ENCODE measurements at places on chromosomes 13 and 19.

DNA sequence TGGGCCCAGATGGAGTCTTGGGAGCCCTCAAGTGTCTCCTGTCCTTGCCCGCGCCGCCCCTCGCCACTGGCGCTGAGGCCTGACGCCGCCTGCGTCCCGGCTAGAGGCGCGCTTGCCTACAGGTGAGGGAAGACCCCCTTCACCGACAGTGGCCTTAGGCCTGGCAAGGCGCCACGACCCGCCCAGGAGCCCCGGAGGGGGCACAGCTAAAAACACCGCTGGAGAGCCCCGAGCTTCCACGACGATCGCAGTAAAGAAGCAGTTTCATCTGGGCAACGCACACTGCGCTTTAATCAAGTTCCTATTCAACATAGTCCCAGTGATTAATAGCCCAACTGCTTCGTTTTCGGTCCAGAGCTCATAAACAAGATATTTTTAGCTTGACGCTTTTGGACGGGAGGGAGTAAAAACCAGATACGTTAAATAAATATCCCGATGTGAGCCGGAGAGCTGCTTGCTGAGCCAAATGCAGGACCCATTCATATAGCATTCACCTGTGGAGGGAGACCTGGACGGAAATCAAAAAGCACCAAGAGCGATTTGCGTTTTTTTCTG is 1.5 kb upstream of the CEBPA start:
- DNase-seq, result no peak

DNA sequence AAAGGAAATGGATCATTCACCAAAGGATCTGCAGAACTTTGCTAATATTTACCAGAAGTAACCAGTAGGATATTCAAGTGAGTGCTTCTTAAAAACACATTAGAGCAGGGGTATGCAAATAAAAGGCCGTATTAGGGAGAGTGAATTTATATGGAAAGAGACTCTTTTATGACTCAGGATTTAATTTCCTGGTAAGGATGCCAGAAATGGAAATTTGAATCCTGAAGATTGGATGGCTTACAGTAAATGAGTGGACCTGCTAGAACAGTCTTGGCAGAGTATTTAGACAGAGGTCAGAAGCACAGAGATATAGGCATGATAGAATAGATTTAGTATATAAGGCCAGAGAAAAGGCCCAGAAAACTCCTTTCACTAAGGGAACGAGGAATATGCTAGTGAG is 201.6 kb downstream of the SLITRK5 start:
- DNase-seq, result no peak

DNA sequence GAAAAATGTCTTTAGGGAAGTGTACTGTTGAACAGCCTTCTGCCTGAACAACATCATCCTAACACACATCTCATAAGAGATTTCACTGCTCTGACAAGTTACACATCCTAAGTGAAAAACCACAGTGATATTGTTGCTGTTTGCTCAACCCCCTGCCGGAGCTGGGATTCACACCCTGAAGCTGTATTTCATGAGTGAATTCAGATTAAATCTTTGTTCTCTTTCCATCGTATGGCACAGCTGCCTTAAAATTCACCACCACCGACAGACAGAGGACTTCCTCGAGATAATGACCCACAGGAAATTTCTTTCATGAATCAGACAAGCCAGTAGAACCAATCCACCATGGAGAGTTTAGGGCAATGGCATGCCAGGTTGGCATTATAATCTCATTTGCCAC is 280.8 kb downstream of the DCT start:
- no peak for DNase-seq

GRCh38 chr13:91762957-91763356 is 364.5 kb downstream of the GPC5 start:
- DNase-seq, result no peak

GRCh38 chr19:36707134-36707533 is 19.7 kb downstream of the ZNF567 start:
- DNase-seq, result no peak
